ENCODE measurements at places on chromosomes 7 and 10. TPM values are rescaled to one million over a fixed set of nuclear protein-coding genes. Genes with fewer than 3 reads are reported as not detected.

WEE2 gene
- total RNA-seq: not detected

RELN gene
- total RNA-seq: 0.44 TPM

NUB1 gene
- 39.5 TPM for total RNA-seq

PRSS1 gene
- not detected for total RNA-seq

TMEM213 gene
- not detected for total RNA-seq

GNGT1 gene
- total RNA-seq: not detected

UCN3 gene
- total RNA-seq: not detected

DNA sequence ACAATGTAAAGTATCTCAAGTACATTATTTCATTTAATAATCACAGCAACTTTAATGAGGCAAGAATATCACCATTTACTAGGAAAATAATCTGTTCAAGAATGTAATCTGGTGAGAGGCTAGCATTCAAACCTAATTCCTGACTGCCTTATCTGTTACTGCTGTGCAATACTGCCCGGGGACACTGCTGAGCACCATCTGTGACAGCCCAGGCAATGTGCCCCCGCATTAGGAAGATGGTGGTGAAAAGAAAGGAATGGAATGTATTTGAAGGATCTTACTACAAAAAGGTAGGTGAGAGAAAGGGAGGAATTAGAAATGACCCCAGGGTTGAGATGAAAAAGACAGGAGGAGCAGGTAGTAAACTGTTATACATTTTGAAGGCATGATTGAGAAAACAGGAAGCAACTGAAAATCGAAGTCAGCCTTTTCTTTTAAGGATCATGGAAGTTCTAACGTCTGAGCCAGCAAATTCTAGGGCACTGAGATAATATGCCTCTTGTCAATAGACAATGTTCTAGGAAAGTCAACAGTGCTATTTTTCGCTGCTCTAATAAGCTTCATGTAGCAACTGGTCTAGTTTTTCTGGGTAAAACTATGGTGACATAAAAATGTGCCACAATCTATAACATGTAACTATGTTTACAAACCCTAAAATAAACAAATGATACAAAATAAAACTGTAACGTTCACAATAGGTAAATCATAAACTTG is 90.4 kb downstream of the ETV1 start:
- DNase-seq: no peak

- no peak for DNase-seq
These were observed 51.3 kb upstream of the KCND2 start for GRCh38 chr7:120221666-120222065.

- no peak for DNase-seq
These were observed 123.2 kb upstream of the RAB18 start for GRCh38 chr10:27380929-27381358.

- no peak for DNase-seq
These were observed 6.7 kb downstream of the SKIDA1 start for GRCh38 chr10:21518641-21519396.

DNA sequence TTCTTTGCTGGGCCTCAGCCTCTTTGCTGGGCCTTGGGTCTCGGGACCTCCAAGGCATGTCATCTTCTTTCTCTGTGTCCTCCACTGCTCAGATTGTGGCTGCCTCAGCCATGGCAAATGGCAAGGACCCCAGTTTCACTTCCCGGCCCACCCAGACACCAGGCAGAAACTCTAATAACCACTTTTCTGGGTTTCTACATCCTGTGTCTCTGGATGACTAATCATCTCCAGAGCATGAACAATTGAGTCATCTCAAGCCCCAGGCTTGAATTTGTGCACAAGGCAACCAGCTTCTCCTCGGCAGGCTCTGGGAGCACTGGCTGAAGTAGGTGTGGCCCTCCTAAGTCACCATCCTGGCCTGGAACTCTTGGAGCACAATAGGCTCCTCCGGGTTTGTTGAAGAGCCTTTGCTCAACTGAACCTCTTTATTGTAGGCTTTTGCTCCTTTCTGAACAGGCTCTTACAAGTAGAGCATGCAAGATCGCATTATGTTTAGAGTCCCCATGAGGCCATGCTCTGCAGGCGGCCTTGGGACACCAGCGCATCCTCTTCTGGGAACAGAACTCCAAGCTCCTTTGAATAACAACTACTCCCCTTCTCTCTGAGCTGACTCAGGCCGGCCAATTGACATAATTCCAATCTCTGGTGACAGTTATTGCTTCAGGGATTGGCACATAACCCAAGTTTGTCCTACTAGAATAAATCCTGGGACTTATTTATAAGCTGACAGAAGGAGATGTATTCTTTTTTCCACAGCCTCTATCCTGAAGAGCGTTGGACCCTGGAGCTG is 218.1 kb downstream of the WDR11 start:
- no peak for DNase-seq

- no peak for DNase-seq
These were observed 1509.7 kb upstream of the LRRTM3 start for GRCh38 chr10:65416094-65416493.

GRCh38 chr10:113957013-113957412 is 86.7 kb upstream of the ADRB1 start:
- no peak for DNase-seq

- DNase-seq: no peak
These were observed 1.2 kb downstream of the UBE3C start for GRCh38 chr7:157139810-157140510.

- DNase-seq: no peak
These were observed 83.2 kb downstream of the USP6NL start for GRCh38 chr10:11528286-11528685.

DNA sequence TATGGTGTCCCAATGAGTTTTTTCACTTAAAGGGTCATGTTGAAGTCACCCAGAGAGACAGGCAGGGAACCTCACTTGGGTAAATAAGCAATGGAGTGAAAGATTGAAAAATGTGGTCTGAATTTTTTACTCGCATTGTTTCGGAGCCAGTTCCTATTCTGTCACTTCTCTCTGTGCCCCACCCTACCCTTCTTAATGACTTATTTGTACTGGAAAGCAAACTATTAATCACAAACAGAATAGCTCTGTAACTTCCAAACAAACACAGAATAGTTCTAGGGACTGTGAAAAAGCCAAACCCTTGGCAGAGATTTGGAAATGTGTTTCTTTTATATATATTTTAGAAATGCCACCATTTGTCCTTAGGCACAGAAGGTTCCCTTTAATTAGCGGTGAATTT is 76.0 kb downstream of the LRMDA start:
- DNase-seq: no peak

DNA sequence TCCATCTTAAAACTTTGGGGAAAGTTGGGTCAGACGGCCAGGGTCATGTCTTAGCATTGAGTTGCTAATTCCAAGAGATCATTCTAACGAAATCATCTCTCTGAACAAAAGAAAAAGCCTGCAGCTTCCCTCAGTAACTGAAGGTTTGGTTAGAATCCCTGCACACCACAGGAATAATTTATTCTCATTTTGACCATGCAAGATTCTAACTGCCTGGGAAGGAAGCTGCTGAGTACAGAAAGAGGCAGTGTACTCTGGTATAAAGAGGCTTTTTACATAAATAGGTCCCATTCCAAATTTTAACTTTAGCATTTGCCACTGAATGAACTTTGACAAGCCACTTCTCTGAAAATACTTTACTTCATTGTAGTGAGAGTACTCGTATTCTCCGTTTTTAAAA is 76.9 kb upstream of the RSBN1L start:
- DNase-seq: no peak

- no peak for DNase-seq
These were observed 612.8 kb upstream of the MGMT start for GRCh38 chr10:128854204-128854603.

GRCh38 chr10:31776159-31776558 is 152.5 kb downstream of the ARHGAP12 start:
- no peak for DNase-seq

DNA sequence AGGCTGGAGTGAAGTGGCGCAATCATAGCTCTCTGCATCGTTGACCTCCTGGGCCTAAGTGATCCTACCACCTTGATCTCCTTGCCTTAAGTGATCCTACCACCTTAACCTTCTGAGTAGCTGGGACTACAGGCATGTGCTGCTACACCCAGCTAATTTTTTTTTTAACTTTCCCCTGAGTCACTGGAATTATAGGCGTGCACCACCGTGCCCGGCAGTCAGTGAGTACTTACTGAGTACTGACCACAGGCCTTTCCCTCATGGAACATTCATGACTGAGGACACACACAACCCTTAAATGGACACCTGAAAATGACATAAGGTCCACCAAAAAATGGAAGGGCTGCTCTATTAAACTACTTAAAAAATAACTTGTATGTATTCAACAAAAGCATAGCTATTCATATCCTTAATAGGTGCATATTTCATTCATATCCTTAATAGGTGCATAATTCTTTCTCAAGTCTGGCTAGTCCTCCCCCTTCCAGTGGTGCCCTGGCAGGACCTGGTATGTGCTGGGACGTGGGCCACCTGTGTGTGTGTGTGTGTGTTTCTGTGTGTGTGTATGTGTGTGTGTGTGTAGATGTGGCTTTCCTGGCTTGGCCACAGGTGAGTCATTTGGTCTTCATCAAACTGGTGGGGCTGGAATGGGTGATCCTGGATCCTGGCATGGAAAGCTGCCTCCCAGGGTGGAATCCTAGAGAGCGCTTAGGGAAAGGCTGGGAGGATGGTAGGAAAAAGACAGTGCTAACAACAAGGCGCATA is 3.5 kb downstream of the FAM180A start:
- no peak for DNase-seq

Data from left ventricle myocardium inferior (tissue), 1 donor.